ENCODE measurements at places on chromosomes 3 and 15.
A peak's percentile ranks its signal among the peaks of the same experiment; 100 is the strongest.

GRCh38 chr3:50982540-50983325 is 308.0 kb downstream of the DOCK3 start:
- no peak for DNase-seq

GRCh38 chr15:80593486-80594030 is 101.6 kb upstream of the ABHD17C start:
- no peak for DNase-seq

DNA sequence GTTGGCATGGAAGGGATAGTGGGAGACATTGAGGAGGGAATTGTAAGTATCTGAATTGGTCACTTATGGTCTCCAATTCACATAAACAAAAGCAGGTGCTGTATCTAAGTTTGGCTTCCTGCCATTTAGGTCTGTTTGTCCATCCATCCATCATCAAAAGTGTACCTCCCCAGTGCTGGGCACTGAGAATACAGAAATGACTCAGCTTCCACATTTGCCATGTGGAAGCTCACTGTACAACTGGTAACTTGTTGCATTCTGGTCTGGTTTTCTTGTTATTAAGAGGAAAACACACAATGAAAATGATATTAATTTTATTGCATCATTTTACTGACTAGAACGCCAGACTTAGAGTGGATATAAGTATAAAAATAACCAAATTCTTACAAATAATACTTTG is 30.9 kb upstream of the MUC13 start:
- no peak for DNase-seq

DNA sequence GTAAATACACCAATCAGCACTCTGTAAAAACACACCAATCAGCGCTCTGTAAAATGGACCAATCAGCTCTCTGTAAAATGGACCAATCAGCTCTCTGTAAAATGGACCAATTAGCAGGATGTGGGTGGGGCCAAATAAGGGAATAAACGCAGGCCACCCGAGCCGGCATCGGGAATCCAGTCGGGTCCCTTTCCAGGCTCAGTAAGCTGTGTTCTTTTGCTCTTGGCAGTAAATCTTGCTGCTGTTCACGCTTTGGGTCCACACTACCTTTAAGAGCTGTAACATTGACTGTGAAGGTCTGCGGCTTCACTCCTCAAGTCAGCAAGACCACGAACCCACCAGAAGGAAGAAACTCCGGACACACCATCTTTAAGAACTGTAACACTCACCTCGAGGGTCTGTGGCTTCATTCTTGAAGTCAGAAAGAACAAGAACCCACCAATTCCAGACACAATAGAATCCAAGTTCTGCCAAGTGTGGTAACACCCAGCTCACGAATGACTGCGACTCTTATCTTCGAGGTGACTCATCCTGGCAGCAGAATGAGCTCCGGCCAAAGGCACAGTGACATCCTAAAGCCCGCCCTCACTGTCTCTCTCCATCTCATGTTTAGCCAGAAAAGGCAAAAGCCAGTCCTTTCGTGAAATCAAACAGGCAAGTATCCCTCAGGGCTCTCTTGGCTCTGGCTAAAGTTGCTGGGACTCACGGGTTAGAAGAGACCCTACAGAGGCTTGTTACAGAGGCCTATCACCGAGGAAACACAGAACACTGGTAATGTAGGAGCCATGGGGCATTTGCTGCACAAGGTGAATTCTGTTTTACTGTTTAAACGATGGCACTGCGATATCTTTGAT is 155.2 kb downstream of the FAM43A start:
- no peak for DNase-seq

GRCh38 chr3:120095226-120095978 is 1.2 kb upstream of the GSK3B start:
- peak; percentile 81 for DNase-seq

- no peak for DNase-seq
These were observed 30.5 kb downstream of the SMAD3 start for GRCh38 chr15:67095912-67096311.

- no peak for DNase-seq
These were observed 8.1 kb downstream of the PPM1M start for GRCh38 chr3:52253314-52254304.

GRCh38 chr15:70669966-70670658 is 93.2 kb downstream of the UACA start:
- peak; percentile 16 for DNase-seq

DNA sequence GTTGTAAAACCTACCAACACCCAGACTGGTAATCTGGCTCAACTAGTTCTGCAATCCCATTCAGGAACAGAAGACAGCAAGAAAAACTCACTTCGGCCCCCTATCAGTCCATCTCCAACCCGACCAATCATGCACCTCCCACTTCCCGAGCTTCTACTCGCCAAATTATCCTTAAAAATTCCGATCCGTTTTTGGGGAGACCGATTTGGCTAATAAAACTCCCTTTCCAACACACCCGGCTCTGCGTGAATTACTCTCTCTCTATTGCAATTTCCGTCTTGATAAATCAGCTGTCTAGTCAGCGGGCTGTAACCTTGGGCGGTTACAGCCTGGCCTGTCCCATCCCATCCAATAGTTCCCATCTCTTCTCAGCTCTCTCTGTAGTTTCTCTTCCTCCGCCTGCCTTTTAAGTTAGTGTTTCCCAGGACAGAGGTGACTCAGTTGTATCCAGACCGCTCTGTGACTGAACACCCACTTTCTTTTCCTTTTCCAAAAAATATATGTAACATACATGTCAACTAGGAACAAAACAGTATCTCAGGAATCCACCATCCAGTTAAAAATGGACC is 780 bp upstream of the ACAD9 start:
- no peak for DNase-seq
